ENCODE measurements at places on chromosomes 6 and 20.

- no peak for DNase-seq
These were observed 18.5 kb upstream of the ISM1 start for GRCh38 chr20:13202565-13202964.

GRCh38 chr6:128242765-128243403 lies 277.5 kb downstream of the PTPRK start:
- DNase-seq: no peak

DNA sequence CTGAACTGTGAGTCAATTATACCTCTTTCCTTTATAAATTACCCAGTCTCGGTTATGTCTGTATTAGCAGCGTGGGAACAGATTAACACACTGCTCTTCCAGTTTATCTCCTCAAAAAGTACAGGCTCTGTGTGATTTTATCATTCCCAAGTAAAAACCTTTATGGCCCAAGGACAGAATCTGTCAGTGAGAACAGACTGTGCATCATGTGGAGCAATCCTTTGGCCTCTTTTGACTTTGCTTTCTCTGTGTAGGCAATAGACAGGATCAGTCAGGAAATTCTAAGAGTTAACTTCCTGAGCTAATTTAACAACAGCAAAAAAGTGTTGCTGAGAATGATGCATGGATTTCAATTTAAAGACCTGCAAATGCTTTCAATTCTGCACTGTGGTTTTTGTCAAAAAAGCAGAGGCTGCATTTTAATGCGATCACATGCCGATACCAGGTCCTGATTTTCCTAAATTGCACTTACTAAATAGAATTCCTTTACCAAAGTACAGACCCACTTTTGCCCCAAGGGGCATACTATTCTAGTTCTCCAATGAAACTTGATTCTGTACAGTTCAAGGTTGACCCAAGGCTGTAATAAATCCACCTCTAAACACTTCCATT lies 246.7 kb upstream of the MARCKS start:
- DNase-seq: no peak

GRCh38 chr6:142856624-142857232 lies 88.2 kb downstream of the HIVEP2 start:
- DNase-seq: peak; percentile 41

DNA sequence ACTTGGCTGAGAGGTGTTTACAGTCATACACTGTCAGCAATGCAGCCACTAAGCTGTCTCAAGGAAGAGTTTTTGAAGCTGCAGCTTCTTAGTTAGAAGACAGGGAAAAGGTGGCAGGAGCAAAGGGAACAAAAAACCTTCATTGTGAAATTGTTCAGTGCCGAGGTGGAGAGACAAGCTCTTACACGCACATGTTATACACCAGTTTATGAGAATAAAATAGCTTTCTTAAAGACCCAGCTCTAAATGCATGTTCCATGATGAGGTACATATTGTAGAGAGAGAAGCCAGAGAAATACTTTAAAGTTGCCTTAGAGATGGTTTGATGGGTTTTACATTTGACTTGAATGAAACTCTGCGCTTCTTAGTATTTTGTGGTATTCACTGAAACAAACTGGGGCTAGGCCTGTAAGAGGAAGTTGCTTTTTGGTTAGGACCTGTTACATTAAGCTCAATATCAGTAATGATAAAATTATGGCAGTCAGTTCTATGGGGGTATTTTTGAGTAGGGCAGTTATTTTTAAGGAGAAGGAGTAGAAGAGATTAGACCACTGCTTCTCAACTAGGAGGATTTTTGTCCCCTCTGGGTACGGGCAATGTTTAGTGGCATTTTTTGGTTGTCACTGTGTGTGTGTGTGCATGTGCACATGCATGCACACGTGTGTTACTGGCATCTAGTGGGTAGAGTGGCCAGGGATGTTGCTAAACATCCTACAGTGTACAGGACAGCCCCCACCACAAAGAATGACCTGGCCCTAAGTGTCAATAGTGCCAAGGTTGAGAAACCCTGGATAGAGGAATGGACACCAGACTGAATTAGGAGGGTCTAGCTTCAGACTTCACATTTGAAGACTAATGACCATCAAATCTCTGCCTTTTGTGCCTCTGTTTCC lies 9.8 kb downstream of the NEDD9 start:
- no peak for DNase-seq
